HCT116 (cell line): ENCODE measurements at places on chromosomes 12 and 14. TPM values are rescaled to one million over a fixed set of nuclear protein-coding genes. Genes with fewer than 3 reads are reported as not detected.

INHBC gene
- 0.20 TPM for total RNA-seq

GRCh38 chr14:55625481-55625880, 45.5 kb downstream of the KTN1 start:
- DNase-seq, result no peak

DNA sequence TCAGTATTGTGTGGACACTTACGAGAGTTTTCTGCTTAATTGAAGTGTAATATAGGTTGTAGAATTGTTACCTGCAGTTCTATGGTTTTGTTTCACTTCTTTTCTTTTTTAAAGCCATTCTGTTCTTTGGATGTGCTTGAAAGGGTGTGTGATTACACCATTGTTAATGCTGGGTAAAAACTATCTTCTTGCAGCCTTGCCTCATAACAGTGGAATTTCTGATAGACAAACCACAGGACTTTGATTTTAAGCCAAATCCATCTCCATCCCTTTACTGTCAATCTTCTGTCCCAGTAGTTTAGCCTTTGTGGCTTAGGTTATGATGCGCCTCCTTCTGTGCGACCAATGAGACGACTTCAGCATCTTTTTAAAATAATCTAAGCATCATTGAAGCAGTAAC, 182.3 kb downstream of the PELI2 start:
- DNase-seq, result no peak

TMEM119 gene
- total RNA-seq, result not detected

- no peak for DNase-seq
Observed at GRCh38 chr12:34406228-34406995, 384.1 kb downstream of the ALG10 start.
